ENCODE measurements at places on chromosomes 13 and 19.

GRCh38 chr19:45901432-45901911, 941 bp downstream of the MYPOP start:
- DNase-seq: no peak

DNA sequence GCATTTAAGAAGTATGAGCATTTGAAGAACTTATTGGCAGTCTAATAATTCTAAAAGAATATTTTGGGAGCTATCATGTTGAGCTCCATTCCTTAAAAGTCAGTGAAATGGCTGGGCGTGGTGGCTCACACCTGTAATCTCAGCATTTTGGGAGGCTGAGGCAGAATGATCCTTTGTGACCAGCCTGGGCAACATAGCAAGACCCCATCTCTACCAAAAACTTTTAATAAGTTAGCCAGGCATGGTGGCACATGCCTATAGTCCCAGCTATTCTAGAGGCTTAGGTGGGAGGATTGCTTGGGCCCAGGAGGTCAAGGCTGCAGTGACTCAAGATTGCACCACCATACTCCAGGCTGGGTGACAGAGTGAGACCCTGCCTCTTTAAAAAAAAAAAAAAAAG, 8.0 kb downstream of the COG6 start:
- DNase-seq: no peak

GRCh38 chr13:91278888-91279287, 68.6 kb upstream of the MIR17HG start:
- DNase-seq: peak; percentile 9

GRCh38 chr13:77329911-77330584, 3.2 kb upstream of the MYCBP2 start:
- no peak for DNase-seq

DNA sequence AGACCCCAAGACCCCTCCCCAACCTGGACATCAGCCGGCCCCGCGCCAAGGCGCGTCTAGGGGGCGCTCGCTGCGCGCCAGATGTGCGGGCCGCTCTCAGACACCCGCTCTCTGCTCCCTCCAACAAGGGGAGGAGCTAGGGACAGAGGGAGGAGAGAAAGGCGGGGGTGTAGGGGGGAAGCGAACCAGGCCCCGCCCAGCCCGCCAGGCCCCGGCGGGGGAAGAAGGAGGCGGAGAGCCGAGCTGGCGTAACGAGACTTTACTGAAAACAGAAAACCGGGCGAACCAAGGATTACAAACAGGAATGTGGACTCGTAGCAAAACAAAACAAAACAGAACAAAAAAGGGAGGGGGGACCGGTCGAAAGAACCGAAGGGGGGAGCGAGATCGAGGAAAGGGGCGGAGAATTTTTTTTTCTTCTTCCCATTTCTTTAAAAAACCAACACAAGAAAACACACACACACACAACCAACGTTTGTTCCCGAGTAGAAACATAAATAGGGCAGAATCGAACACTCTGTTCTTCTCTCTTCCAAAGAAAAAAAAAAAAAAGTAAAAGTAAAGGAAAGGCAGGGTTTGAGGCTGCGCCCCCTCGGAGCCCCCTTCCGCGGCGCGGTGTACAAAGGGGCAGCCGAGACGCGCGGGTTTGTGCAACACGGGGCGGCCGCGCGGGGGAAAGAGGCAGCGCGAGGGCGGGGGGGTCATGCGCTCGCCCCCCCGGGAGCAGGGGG, 1.7 kb downstream of the JUND start:
- DNase-seq: peak; percentile 90

DNA sequence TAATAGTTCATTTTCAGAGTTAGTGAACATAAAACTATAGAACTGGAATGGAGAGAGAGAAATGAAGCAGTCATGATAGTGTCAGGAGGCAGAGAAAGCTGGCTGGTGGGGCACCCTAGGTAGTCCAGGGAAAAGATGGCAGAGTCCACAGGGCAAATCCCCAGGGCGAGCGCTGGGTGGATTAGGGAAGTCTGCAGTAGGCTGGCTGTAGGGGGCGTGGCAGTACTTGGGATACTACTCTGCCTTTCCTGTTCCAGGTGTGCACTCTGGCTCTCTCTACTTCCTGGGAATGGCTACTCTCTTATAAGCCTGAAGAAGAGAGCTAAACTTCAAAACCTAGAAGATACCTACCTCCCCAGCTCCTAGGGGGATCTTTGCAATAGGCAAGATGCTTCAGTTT, 232.9 kb upstream of the SLC10A2 start:
- no peak for DNase-seq

DNA sequence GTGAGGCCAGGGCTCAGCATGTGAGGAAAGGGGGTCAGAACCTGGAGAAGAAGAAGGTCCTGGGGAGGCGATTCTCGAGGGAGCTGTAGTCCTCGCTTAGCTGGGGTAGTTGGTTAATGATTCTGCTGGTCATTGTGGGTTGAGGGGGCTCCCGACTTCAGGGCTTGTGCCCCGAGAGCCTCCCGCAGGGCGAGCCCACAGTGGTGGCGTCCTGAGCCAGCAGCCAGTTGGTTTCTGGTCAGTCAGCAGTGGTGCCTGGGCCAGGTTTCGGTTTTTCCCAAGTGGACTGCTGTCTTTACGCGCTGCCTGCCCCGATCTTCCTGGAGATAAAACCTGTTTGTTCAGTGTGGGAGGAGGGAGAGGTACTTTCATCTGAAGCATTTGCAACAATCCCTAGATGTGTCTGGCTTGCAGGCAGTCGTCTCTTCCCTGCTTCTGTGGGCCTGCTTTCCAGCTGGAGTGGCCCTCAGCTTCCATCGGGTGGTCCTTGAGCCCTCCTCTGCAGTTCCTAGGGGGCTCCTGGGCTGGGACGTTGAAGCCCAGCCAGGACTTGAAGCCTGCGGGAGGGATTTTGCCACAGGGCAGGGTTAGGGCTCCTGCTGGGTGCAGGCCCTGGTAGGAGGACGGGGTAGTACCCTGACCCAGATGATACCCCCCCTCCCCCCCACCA, 3.2 kb downstream of the PTBP1 start:
- no peak for DNase-seq

DNA sequence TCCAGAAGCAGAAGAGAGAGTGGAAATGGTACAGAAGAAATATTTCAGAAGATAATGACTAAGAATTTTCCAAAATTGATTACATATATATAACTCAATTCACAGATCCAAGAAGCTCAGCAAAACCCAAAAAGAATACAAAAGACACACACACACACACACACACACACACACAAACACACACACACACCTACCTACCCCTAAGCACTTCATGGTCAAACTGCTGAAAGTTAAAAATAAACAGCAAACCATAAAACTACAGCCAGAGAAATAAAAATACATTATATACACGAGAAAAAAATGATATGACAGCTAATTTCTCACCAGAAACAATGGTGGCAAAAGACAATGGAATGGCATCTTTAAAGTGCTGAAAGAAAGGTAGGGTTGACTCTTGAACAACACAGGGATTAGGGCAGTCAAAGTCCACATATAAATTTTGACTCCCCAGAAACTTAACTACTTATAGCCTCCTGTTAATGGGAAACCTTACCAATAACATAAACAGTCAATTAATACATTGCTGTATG, 49.2 kb downstream of the DIAPH3 start:
- DNase-seq: no peak

DNA sequence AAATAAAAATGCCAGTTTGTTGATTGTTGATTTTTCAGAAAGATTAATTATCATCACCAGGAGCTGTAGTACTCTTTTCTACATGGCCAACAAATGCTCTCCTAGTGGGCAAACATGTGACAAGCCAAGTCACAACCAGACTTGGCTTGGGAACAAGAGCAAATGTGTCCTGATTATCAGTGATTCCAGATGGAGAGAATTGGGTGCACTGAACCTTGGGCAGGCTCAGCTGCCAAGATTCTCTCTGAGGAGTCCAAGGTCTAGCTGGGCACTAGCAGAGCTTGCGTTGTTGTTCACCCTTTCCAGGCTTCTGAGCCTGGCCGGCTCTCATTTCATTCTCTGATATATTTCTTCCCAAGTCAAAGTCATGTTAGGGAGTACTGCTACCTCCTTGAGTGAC, 27.3 kb upstream of the GPI start:
- no peak for DNase-seq

- DNase-seq: no peak
These were observed 171.4 kb downstream of the OXGR1 start for GRCh38 chr13:96822895-96823294.

GRCh38 chr13:101880581-101880980, 428.1 kb downstream of the ITGBL1 start:
- no peak for DNase-seq

DNA sequence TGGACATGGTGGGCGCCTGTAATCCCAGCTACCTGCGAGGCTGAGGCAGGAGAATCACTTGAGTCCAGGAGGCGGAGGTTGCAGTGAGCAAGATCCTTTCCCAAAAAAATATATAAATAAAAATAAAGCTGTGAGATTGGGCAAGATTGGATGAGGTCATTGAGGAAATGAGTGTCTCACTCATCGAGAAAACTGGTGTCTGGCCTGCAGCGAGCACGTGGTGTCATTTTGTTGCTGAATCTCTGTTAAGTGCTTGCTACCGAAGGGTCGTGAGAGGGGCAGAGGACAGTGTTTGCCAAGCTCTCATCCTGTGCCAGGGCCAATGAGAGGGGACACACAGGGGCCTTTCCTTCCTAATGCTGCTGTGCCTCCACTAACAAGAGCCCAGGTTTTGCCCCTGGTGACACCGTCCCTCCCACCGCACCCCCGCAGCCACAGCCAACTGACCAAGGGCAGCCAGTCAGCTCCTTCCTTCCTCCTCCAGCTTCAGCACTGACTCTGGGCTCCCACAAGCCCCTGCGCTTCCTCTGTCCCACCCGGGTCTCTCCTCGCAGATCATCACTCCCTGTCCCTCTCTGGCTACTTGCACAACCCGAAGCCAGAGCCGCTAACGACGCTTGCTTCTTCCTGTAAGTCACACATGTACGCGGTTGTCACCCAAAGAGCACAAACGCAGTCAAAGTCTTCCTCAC, 3.2 kb downstream of the POLD1 start:
- DNase-seq: no peak

DNA sequence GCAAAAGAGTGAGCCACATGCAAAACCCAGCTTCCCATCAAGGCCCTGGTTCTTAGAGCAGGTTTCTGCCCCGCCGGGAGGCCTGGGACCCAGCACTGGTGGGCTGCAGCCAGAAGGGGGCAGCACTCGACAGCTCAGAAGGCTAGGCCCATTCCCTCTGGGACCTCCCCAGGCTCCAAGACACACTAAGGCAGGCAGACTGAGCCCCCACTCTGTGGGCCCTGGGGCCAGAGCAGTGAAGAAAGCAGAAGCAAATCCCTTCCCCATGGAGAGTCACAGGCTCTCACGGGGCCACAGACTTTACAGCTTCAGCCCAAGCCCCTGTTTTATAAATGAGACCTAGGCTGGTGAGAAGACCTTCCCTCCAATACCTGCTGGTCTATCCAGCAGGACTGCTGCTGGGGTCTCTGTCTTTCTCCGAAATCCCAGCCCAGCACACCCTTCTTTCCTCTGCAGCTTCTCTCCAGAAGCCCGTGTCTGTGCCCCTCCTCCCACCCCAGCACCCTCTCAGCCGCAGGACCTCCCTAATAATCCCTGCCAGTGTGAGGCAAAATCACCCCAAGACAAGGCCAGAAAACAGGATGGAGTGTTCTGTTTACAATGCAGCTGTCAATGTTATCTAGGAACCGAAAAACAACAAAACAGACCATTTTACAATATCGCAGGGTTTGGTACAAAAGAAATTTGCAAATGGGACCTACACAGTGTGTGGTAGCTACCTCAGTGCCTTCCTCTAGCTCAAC, 109.3 kb downstream of the ABCC4 start:
- peak; percentile 67 for DNase-seq

- no peak for DNase-seq
These were observed 12.6 kb downstream of the DACH1 start for GRCh38 chr13:71854401-71854800.

GRCh38 chr13:41231786-41232185, 31.6 kb downstream of the MTRF1 start:
- DNase-seq: no peak

GRCh38 chr13:26255691-26256277, 1.9 kb downstream of the CDK8 start:
- DNase-seq: no peak

- no peak for DNase-seq
These were observed 95.8 kb downstream of the WASF3 start for GRCh38 chr13:26653310-26653709.

- no peak for DNase-seq
These were observed 15.8 kb downstream of the ARHGAP33 start for GRCh38 chr19:35790981-35791813.

- DNase-seq: no peak
These were observed 8.3 kb downstream of the OBI1 start for GRCh38 chr13:78650717-78651083.

GRCh38 chr13:100675661-100676129, 1.1 kb upstream of the TMTC4 start:
- no peak for DNase-seq

DNA sequence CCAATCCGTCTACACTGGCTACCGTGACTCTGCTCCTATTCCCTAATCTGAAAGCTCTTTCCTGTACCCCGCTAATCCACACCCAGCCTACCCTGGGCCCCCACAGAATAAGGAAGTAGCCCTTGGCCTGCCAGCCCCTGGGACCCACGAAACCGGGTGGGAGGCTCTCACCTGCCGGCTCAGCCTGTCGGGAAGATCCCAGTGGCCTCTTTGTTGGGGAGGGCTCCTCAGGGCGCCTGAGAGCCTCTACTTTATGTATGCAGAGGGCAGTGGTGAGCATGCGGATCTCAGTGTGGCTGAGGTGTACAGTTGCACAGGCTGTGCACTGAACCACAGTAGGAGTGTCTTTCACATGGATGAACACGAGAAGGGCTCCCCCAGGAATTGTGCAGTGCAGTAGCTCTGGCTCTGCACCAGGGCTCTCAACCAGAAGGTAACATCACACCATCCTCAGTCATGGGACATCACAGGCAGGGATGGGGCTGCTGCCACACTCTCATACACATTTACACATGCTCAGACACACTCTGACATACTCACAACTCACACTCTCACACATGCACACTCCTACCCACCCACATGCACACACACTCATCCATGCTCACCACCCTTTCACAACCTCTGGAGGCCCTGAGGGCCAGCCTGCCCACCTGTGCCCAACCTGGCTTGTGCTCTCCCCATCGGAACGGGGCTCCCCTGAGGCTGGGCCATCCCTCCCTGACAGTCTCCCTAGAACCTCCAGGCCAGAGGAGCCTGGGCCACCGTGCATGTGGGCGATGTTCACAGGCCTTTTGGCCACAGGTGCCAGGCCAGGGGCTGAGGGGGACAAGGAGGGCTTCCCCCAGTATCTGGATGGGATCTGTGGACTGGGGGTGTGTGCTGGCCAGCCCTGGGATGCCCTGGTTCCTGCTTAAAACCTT, 135.0 kb downstream of the URI1 start:
- no peak for DNase-seq

DNA sequence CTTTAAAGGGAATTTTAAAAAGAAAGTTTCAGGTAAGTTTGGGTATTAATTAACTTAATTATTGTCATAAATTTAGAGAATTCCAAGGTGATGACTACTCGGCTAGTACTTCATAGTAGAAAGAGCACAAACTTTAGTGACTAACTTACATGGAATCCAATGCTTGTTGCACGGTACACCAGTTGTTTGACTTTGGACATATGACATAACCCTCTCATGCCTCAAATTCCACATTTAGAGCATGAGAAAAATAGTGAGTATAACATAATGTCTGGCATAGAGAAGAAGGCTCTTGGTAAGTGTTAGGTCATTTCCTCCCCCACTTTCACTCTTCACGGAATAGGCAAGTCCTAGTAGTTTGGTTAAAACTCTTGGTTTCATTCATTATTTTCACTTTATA, 1249.4 kb upstream of the SLC10A2 start:
- DNase-seq: no peak

Measured in stimulated activated naive B cell treated with anti-CD40 and anti-IgM and Interleukin-4, amounts not matched to agents 10 μg/mL and 1 μg/mL and 100 μg/mL, for 72 hours (primary cell).